Umbilical cord (tissue), 2 donors: ENCODE measurements at places on chromosomes 11 and 22. TPM values are rescaled to one million over a fixed set of nuclear protein-coding genes. Genes with fewer than 3 reads are reported as not detected.

Gene NLRP10
- 5.8 TPM for total RNA-seq

Gene TREH
- total RNA-seq, result not detected

Gene DMC1
- 4.6 TPM for total RNA-seq

Gene PTPMT1
- 26.7 TPM for total RNA-seq

Gene TMA7B
- 1.7 TPM for total RNA-seq

Gene MUC5AC
- total RNA-seq, result 1.4 TPM

Gene DBX1
- not detected for total RNA-seq

Gene GPHA2
- not detected for total RNA-seq

Gene NAGA
- total RNA-seq, result 34.9 TPM

Gene PGA5
- total RNA-seq, result 8.9 TPM
